Activated T-cell treated with anti-CD3 and anti-CD28 coated beads, Interleukin-2, amount 50 U/mL, for 72 hours (primary cell): ENCODE measurements at places on chromosomes 12 and 14. TPM values are rescaled to one million over a fixed set of nuclear protein-coding genes. Genes with fewer than 3 reads are reported as not detected.

DNA sequence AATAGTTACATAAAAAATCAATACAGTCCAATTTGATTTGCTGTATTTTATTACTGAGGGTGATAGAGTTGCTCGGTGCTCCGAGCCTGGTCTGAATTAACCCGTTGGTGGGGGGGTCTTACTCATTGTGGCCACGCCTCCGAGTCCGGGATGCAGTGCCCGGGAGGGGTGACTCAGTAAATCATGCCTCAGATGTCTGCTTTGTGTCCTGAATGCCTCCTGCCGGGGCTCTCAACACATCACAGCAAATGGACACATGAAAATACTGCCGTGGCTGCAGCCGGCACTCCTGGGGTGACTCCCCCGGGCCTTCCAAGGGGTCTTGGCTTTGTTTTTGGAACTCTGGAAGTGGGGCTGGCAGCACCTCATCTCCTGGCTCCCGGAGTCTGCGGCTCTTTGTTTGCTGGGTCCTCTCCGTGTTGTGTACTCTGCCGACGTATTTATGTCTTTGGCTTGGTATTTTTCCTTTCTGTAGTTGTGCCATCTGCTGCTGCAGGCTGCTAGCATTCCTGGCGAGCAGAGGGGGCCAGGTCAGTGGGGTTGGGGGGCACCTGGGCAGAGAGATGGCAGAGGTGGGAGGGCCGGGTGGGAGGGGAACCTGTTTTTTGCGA, 129.0 kb downstream of the AACS start:
- no peak overlapping the region for H3K27ac ChIP-seq
- H3K27me3 ChIP-seq, result peaks cover 79% of the 10 kb centered on the region
- H3K4me1 ChIP-seq, result no peaks in the 10 kb centered on the region
- H3K4me3 ChIP-seq, result no peak overlapping the region

GRCh38 chr12:123928274-123928865, 44.3 kb downstream of the CCDC92 start:
- H3K4me1 ChIP-seq, result peaks cover 20% of the 10 kb centered on the region
- H3K27me3 ChIP-seq, result peaks cover 21% of the 10 kb centered on the region

DNA sequence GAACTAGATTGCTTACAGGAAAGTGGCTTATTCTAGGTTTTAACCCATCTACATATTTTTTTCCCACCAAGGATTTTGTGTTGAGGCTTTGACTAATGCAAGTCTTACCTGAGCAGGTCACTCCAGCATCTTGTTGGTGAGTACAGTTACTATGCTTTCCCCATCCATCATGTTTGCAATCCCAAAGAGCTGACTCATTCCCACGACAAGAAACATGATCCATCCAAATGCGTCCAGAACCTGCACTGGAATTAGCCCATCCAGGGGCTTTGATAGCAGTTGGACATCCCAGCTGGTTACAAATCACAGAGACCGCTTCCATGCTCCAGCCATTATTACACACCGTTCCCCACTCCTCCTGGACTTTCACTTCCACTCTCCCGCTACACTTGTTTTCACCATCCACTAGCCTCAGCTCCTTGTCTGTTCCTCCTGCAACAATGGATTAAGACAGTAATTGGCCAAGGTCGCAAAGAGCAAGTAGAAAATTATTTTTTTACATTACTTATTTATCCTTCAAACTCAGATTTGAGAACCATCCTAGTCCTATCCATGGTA, 2.5 kb downstream of the CD163 start:
- H3K4me3 ChIP-seq, result no peak overlapping the region
- no peak overlapping the region for H3K27ac ChIP-seq
- H3K27me3 ChIP-seq, result peaks cover 36% of the 10 kb centered on the region
- H3K4me1 ChIP-seq, result peaks cover 5% of the 10 kb centered on the region
- no peak for DNase-seq

GRCh38 chr12:81128930-81129554, 51.2 kb downstream of the ACSS3 start:
- no peak for DNase-seq
- H3K27me3 ChIP-seq, result no peaks in the 10 kb centered on the region
- H3K4me3 ChIP-seq, result no peak overlapping the region
- no peaks in the 10 kb centered on the region for H3K4me1 ChIP-seq

- H3K4me1 ChIP-seq, result peaks cover 4% of the 10 kb centered on the region
- no peaks in the 10 kb centered on the region for H3K36me3 ChIP-seq
- H3K27ac ChIP-seq, result no peak overlapping the region
- no peak overlapping the region for H3K4me3 ChIP-seq
Observed at GRCh38 chr12:66587912-66588311, 91.0 kb downstream of the GRIP1 start.

KRT79 gene
- 0.26 TPM for total RNA-seq

LARP4 gene
- total RNA-seq, result 66.1 TPM

KCNMB4 gene
- 1.6 TPM for total RNA-seq

EXOC3L4 gene
- total RNA-seq, result not detected

CD69 gene
- 158 TPM for total RNA-seq
